ENCODE measurements at places on chromosomes 16 and 17. TPM values are rescaled to one million over a fixed set of nuclear protein-coding genes. Genes with fewer than 3 reads are reported as not detected.
A peak's percentile ranks its signal among the peaks of the same experiment; 100 is the strongest.

GRCh38 chr17:48552466-48553189 is 7.7 kb upstream of the HOXB2 start:
- DNase-seq = peak; percentile 91
- peaks cover 25% of the 10 kb centered on the region for H3K4me1 ChIP-seq
- H3K27ac ChIP-seq = peak overlapping the region; percentile 84
- H3K4me3 ChIP-seq = peak overlapping the region; percentile 25

- no peaks in the 10 kb centered on the region for H3K27me3 ChIP-seq
- H3K27ac ChIP-seq = peak overlapping the region; percentile 71
- H3K4me1 ChIP-seq = no peaks in the 10 kb centered on the region
- no peaks in the 10 kb centered on the region for H3K36me3 ChIP-seq
- peak; percentile 95 for DNase-seq
Measured at GRCh38 chr17:64315032-64315490, 52.0 kb upstream of the TEX2 start.

GRCh38 chr17:12021623-12022140 is 1.0 kb downstream of the MAP2K4 start:
- peaks cover 17% of the 10 kb centered on the region for H3K4me1 ChIP-seq
- H3K27me3 ChIP-seq = no peaks in the 10 kb centered on the region
- DNase-seq = peak; percentile 37

GRCh38 chr17:55327225-55328088 is 62.7 kb downstream of the HLF start:
- H3K27ac ChIP-seq = no peak overlapping the region
- DNase-seq = no peak
- no peaks in the 10 kb centered on the region for H3K4me1 ChIP-seq
- H3K36me3 ChIP-seq = no peaks in the 10 kb centered on the region
- H3K4me3 ChIP-seq = no peak overlapping the region
- no peaks in the 10 kb centered on the region for H3K27me3 ChIP-seq

Gene TBC1D3
- not detected for total RNA-seq

DNA sequence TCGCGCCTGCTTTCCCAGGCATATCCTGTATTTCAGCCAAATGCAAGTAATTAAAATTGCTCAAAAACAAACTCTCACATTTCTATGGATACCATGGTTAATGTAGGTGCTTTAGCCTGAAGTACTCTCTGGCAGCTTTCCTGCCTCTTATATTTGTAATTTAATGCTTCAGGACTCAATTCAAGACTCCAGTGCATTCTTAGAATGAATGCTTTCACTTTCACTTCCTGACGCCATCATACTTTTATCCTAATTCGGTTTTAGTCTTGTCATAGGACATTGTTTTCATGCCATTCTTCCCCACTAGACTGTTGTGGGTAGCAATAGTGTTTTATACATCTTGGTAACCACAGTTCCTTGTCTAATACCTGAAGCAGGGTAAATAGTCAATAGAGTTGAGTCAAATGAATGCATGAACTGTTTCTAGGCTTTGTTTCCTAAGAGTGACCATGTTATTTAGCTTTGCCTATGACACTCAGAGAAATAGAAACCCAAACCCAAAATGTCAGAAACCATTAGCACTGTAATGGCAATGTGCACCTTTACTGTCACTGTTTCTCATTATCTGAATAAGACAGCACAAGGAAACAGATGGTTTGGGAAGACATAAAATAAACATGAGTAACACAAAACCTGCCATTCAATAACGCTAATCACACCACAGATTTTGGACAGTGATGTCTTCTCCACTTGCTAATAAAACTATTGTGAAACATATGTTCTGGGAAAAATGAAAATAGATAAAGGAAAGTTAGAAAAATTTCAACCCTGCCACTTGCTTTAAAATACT is 705.5 kb downstream of the CDH11 start:
- H3K4me3 ChIP-seq = peak overlapping the region; percentile 72
- no peaks in the 10 kb centered on the region for H3K27me3 ChIP-seq
- H3K27ac ChIP-seq = peak overlapping the region; percentile 5
- DNase-seq = peak; percentile 11

Gene TMEM204
- 40.9 TPM for total RNA-seq

- H3K36me3 ChIP-seq = no peaks in the 10 kb centered on the region
- peak overlapping the region; percentile 89 for H3K27ac ChIP-seq
- H3K4me3 ChIP-seq = peak overlapping the region; percentile 29
- peak; percentile 61 for DNase-seq
- H3K27me3 ChIP-seq = peaks cover 43% of the 10 kb centered on the region
Measured at GRCh38 chr17:48620461-48621139, 5.5 kb upstream of the HOXB8 start.

- no peak for DNase-seq
- H3K27ac ChIP-seq = no peak overlapping the region
- peaks cover 6% of the 10 kb centered on the region for H3K4me1 ChIP-seq
- H3K36me3 ChIP-seq = no peaks in the 10 kb centered on the region
- no peak overlapping the region for H3K4me3 ChIP-seq
Measured at GRCh38 chr17:1376061-1376460, 24.0 kb downstream of the YWHAE start.

Gene TLCD2
- total RNA-seq = 6.2 TPM

DNA sequence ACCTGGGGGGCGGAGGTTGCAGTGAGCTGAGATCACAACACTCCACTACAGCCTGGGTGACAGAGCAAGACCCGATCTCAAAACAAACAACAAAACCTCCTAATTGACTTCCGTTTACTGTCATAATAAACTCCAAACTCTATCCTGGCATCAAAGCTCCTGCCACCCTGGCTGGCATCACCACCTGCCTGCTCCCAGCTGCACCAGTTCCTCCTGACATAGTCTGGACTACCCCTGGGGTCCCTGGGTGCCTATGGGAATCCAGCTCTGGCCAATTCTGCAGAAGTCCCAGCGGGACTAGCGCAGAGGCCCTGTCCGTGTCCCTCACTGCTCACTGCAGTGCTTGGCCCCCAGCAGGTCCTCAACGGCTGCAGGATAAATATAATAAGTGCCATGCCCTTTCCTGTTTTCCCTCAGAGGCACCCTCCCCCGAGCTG is 723 bp downstream of the NTHL1 start:
- H3K27ac ChIP-seq = no peak overlapping the region
- peaks cover 6% of the 10 kb centered on the region for H3K36me3 ChIP-seq
- no peaks in the 10 kb centered on the region for H3K27me3 ChIP-seq

Gene CASKIN2
- 98.6 TPM for total RNA-seq

Gene SMIM36
- not detected for total RNA-seq

Gene PRPSAP1
- 37.6 TPM for total RNA-seq

Measured in kidney (tissue), 22 donors.